Stomach (tissue), 19 donors: ENCODE measurements at places on chromosomes 3 and 15.
A peak's percentile ranks its signal among the peaks of the same experiment; 100 is the strongest.

DNA sequence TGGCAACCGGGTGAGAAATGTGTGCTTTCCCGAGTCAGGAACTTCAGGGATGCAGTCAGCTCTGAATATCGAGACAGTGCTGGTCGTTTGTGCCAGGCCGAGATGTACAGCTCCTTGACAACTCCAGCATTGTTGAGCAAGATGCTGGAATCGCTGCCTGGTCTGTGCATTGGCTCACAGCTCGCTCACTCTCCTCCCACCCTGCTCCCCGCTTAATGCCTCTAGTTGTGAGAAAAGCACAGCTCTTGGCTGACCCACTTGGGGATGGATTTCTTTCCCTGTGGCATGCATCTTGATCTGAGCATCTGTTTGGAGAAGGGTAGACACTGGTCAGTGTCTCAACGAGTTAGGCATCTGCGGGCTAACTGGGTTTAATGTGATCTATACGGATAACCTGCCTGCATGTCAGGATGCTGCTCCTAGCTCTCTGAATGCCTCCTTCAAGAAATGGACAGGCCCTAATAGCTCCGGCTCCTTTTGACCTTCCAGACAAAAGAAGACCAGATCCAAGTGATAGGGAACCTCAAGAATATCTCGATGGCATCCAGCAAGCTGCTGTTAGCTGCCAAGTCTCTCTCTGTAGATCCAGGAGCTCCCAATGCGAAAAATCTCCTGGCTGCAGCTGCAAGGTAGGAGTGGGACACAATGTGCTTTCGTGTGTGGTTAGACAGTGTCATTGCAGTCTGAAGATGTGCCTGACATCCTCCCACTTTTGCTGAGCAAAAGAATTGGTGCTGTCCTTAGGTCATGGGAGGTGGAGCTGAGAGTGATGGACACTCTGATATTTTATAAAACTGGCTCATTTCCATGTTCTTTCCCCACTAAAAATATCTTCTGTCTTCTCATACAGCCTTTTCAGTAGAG is 302.2 kb upstream of the TPM1 start:
- DNase-seq = no peak

DNA sequence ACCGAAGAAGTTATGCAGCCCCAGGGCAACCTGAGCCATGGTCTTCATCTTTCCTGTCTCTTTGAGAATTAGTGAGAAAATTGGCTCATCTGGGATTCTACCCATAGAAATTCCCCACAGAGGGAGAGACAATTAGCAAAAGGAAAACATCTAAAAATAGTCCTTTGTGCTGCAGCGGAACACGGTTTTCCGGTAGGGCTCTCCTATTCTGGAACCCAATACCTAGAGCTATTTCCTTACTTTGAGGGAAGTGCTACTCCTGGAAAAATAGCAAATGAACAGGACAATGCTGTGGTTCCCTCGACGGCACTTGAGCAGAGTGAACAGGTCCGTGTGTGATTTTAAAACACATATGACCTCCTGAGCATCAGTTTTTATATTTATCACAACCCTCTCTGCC is 210.5 kb downstream of the FGF12 start:
- no peak for DNase-seq

GRCh38 chr3:17369973-17370372 is 372.5 kb downstream of the TBC1D5 start:
- DNase-seq = no peak

DNA sequence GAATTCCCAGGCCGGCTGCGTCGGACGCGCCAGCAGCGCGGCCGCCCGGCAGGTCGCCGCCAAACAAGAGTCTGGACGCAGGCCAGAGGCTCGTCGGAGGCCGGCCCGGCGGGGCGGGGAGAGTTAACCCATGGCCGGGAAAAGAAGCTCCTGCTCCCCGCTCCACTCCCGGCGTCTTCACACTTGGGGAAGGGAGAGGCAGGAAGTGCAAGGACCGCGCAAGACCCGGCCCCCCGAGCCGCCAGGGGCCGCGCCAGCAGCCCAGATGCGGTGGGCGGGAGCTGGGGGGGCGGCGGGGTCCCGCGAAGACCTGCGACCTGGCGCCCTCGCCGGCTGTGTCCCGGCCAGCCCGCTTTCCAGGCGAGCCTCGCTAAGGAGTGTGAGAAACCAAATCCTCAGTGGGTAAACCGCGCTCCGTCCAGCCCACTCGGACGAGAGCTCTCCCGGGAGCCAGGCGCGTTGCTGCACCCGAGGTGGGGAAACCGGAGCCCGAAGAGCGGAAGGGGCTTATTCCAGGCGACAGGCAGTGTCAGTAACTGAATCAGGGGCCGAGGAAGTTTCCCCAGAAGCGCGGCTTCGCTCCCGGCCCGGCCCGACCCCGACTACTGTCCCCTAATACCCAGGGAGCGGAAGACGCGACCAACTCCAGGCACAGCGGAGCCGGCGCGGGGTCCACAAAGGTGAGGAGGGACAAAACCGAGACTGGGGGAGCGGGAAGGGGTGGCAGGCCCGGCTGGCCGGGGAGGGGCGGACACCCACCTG is 721 bp downstream of the ADAMTS7 start:
- DNase-seq = peak; percentile 80

DNA sequence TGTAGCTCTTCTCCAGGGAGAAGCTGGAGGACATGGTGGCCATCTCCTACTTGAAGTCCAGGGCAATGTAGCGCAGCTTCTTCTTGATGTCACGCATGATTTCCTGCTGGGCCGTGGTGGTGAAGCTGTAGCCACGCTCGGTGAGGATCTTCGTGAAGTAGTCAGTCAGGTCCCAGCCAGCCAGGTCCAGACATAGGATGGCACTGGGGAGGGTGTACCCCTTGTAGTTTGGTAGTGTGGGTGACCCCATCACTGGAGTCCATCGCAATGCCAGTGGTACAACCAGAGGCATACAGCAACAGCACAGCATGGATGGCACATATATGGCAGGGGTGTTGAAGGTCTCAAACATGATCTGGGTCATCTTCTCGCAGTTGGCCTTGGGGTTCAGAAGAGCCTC is 7.0 kb upstream of the LPCAT4 start:
- no peak for DNase-seq

DNA sequence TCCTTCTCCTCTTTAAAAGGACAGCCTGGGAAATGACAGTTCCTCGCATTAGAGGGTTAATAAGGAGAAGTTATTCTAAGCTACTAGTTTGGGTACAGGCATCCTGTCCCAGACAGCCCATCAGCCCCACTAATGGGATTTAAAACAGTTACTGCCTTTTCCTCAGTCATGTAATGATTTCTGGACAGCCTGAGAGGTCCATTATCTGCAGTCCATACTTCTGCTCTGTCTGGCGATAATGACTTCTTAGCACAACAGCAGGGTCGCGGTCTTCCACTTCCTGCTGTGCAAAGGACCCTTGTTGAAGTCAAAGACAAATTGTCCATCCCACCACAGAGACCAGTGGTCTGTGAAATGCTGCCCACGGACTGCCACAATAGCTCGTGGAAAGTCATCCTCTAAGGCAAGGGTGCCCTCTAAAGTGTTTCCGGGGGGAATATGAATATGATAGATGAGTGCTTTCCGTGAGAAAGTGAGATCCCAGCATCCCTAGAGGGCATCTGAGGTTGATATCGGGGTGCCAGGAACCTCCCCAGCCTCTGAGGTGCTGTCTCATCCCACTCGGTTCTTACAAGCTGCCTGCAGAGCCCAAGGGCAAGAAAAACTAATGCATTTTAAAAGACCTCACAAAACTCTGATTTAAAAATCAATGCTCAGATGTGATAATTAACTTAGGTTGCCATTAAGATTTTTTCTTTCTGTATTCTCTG is 100.7 kb downstream of the SHOX2 start:
- DNase-seq = no peak

DNA sequence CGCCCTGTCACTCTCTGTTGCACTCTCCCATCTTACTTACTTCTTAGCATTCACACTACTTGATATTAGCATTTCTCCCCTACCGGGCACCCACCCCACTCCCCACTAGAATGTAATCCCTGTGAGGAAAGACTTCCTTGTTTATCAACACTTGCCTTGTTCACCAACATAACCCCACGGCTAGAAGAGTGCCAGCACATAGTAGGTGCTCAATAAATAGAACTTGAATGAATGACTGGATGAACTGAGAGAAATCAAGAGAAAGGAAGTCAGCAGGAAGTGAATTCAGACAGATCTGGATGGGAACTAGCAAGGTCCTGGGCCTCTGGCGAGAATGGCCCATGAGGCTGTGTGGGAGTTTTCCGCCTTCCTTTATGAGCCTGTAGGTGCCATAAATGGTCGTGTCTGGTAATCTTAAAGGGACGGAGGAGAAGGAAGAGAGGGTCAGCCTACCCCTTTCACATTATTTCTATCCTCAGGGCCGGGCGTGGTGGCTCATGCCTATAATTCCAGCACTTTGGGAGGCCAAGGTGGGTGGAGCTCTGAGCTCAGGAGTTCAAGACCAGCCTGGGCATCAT is 42.4 kb upstream of the HERC1 start:
- no peak for DNase-seq

GRCh38 chr15:93860701-93861100 is 370.7 kb upstream of the MCTP2 start:
- no peak for DNase-seq

DNA sequence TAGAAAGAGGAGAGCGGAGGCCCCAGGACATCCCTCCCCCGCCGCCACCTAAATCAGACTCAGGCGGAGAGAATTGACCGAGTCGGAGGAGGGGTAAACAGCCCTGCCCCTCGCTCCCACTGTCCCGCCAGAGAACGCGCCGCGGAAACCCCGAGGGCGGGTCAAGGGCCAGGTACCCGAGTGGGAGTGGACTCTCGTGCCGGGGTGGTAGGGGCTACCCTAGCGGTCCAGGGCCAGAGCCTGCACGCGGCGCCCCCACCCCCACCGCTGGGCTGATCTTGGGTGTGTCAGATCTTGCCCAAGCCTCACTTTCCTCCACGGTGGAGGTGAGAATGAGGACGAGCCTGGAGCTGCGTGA is 19.0 kb downstream of the SPATA12 start:
- DNase-seq = no peak

DNA sequence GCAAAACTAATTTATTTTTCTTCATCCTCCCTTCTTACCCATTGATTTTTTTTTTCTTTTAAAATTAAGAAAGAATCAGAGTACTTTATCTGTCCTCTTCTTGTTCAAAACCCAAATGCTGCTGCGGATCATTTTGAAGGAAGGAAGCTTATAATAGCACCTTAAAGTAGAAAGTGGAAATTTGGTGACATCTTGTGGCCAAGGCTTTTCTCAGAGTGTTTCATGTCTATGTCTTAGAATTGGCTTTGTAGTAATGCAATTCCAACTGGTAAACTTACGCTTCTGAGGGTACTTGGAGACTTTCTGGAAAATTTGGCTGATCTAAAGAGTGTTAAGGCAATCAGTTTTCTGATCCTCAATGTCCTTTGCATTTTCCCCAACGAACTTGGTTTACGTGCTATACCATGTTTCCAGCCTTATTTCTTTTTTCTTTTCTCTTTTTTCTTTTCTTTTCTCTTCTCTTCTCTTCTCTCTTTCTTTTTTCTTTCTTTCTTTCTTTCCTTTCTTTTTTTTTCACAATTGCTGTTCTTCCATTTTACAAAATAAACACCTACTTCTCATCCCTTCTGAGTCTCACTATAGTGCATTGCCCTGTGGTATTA is 30.7 kb downstream of the C3orf38 start:
- peak; percentile 72 for DNase-seq

DNA sequence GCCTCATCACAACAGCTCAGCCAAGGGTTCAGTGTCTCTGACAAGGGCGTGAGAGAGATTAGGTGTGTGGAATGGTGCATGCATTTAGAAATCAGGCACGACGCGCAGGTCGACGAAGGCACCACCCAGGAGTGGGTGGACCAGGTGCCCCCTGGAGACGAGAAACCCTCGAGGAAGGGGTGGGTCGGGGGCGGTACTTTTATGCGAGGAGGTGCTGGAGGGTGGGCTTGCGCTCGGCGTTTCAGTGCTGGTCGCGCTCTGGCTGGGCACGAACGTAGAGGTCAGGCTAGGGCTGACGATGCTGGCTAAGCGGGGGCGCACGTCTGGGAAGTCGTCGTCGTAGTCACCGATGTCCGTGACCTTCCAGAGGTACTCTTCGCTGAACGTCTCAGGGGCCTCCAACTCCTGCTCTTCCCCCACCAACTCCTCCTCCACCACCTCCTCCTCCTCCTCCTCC is 393 bp downstream of the ERICH6 start:
- no peak for DNase-seq

- peak; percentile 51 for DNase-seq
These were observed 216.4 kb downstream of the TCF12 start for GRCh38 chr15:57134851-57135250.

- no peak for DNase-seq
These were observed 34.4 kb downstream of the B3GNT5 start for GRCh38 chr3:183287301-183287971.

GRCh38 chr3:50539356-50540286 is 27.9 kb downstream of the C3orf18 start:
- DNase-seq = no peak

DNA sequence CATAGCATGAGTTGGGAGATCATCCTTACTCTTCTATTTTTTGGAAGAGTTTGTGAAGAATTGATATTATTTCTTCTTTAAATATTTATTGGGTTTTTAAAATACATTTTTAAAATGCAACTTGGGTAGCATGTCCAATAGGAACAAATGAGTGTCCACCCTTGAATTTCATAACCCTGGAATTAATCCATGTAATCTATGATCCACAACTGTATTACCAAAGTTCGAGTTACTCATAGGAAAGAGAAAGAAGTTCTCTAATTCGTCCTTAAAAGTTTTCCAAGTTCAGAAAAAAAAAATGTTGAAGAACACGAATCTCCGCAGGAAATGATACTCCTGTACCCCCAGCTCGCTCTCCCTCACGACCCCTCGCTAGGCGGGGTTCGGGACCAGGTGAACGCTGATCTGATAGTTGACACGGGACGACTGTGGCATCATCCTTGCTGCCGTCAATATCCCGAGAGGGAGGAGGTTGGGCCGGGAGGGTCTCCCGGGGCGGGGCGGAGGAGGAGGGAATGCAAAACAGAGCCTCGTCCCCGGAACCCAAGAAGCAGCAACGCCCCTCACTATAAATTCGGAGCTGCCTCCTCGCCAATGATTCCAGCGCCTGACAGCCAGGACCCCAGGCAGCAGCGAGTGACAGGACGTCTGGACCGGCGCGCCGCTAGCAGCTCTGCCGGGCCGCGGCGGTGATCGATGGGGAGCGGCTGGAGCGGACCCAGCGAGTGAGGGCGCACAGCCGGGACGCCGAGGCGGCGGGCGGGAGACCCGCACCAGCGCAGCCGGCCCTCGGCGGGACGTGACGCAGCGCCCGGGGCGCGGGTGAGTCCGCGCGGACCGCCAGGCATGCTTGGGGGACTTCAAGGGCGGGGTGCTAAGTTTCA is at the start of gene AGTR1:
Gene AGTR1 (plus strand): TSS at position 598 of the 884 bp plus-strand sequence. CDS start 43,133 bp downstream, outside the sequence.
- peak; percentile 78 for DNase-seq

GRCh38 chr3:65979162-65979561 is 59.6 kb downstream of the MAGI1 start:
- DNase-seq = no peak

- no peak for DNase-seq
These were observed 440.0 kb downstream of the TUSC7 start for GRCh38 chr3:117149584-117149983.

- no peak for DNase-seq
These were observed 231.5 kb downstream of the WDR72 start for GRCh38 chr15:53527996-53528395.
